Right renal cortex interstitium (tissue), 3 donors: ENCODE measurements at places on chromosomes 16 and 17. TPM values are rescaled to one million over a fixed set of nuclear protein-coding genes. Genes with fewer than 3 reads are reported as not detected.

Gene G6PC1
- polyA plus RNA-seq = 7.0 TPM

- no peak for DNase-seq
Measured at GRCh38 chr17:36057911-36058310, 6.2 kb upstream of the CCL18 start.

DNA sequence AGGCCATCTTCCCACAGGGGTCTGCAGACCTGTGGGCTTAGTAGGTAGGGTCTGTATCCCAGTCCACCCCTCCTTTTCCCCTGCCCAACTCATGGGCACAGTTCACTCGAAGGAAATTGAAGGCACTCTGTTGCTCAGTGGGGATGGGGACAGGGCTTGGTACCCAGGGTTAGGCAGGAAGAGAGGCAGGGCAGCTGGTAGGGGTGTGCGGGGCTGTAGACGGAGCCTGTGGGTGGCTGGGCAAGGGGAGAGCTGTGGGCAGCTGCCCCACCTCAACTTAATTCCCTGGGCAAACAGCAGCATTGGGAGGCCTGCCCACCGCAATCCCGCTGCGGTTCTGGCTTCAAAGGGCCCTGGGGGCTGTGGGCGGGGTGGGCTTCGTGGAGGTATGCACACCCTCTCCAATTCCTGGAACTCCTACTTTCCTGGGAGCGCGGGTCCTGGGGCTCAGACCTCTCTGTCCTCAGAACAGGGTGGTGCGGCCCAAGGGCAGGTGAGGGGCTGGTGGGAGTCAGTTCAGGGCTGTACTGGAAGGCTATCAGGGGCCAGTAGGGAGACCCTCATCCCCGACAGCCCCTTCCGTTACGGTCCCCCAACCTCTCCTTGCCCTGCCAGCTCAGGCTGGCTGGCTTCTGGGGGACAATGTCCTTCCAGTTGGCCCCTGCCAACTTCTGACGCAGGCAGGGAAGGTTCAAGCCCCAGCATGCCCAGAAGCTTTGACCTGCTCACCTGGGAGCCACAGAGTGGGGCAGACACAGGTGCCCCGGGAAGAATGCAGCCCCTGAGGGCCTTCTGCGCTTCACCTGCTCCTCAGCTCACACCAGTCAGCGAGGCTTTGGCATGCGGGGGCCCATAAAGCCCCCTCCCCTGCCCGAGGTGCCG is 9.1 kb downstream of the FOXJ1 start:
- no peak for DNase-seq

DNA sequence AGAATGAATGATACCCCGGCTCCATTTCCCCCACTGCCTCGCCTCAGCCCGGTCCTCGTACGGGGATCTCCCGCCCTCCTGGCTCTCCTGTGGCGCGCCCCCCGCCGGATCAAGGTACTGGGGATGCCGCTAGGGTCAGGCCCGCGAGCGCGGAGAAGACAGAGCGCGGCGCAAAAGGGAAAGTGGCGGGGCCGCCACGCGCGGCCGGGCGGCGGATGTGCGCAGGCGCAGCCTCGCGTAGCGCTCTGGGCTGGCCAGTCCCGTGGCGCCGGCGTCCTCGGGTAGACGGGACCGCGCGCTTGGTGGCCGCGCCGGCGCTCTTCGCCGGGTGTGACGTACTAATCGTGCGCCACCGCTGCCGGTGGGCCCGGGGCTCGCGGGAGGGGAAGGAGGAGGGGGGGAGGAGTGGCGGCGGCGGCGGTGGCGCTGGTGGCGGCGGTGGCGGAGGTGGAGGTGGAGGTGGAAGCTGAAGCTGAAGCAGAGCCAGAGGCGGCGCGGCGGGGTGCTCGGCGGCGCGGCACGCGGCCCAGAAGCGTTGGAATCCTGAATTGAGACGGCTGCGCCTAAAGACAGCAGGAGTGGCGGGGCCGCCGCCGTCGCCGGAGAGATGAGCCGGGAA is at the start of gene SENP3:
SENP3 (plus strand) TSS at position 331 of the 619 bp plus-strand sequence. CDS start 1,158 bp downstream, outside the sequence.
- peak; percentile 85 for DNase-seq

- no peak for DNase-seq
Measured at GRCh38 chr16:27202923-27203506, 311 bp upstream of the KDM8 start.
